Right lung (tissue), 10 donors: ENCODE measurements at places on chromosomes 5 and 9.

DNA sequence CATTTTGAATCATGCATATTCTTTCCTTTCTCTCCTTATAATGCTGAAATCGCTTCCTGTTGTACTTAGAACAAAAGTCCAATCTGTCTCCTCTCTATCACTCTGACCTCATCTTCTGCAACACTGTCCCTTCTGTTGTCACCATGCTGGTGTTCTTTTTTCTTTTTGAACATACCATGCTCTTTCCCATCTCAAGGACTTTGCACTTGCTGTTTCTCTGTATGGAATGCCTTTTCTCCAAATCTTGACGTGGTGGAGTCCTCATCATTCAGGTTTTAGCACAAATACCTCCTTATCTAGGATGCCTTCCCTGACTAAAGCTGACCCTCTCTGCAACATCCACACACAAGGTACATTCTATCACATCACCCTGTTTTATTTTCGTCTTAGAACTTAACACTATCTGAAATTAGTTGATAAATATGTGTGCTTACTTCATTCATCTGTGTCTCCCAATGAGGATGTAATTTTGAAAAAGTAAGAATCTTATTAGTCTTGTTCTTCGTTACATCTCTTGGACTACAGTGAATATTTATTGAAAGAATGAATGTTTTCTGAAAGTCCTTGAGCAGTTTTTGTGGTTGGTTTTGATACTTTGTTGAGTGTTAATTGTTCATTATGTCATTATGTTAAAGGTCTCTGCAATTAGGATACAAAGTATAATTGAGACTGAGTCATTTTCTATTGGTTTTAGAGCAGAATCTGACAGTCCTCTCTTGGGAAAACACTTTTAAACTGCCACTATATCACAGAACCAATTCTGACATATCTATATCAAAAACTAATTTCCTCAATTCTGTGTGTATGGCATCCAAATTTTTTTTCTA, 145.3 kb upstream of the RASA1 start:
- DNase-seq: no peak

GRCh38 chr9:9729082-9729481, 883.7 kb downstream of the PTPRD start:
- DNase-seq: no peak

DNA sequence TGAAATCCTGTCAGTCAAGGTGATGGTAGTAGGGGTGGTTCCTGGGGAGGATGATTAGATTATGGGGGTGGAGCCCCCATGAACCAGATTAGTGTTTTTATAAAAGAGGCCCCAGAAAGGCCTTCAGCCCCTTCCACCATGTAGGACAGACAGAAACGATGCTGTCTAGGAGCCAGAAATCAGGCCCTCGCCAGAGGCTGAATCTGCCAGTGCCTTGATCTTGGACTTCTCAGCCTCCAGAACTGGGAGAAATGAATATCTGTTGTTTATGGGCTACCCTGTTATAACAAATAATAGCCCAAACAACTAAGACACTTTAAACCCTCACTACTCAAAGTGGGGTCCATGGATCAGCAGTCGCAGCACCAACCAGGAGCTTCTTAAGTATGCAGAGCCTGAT, 20.2 kb upstream of the FOXB2 start:
- no peak for DNase-seq

DNA sequence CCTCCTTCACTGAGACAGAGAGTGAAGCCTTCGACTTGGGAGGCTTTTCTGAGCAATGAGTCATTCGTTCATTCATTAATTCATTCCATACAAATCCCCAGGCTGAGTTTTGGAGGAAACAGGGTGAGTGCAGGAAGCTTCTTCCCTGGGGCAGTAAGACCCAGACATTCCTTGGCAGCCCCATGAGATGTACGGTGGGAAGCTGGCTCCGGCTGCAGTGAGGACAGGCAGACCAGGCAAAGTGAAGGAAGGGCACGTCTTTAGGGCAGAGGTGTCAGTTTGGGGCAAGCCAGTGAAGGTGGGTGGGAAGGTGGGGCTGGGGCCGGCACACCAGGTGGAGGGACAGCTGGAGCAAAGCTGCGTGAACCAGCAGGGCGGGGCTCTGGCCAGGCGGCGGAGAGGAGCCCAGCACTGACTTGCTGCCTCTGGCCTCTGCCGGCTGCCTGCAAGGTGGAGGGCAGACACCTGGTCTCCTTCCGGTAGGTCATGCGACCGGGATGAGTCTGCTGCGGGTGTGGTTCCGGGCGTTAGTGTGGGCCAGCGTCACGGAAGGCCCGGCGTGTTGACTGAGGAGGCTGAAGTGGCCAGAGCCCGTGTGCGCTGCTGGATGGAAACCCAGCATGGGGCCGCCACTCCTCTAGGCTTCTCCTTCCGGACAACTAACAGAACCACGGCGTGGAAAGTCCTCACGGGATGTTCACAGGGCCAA, 16.6 kb downstream of the OLFM1 start:
- no peak for DNase-seq

GRCh38 chr5:124234022-124234769, 512.2 kb downstream of the ZNF608 start:
- no peak for DNase-seq

- DNase-seq: no peak
Observed at GRCh38 chr9:97848215-97848479, 4.9 kb upstream of the FOXE1 start.

- no peak for DNase-seq
Observed at GRCh38 chr9:69719983-69720382, 39.8 kb downstream of the PTAR1 start.

DNA sequence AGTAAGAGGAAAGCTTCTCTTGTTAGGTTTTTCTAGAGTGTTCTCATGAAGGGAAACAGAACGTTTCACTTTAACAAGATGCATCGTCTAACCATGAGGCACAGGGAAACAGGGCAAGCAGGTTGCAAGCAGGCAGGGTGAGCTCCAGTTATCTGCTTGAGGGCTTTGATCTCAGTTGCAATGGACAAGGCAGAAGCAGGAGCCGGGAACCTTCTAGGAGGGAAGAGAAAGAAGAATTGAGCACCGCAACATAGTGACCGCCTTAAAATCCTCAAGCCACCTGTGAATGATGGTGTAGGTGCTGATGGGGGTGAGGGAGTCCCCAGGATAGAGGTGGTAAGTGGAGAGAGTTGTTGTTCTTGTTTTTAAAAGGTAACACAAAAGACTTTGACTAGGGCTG, 22.9 kb upstream of the ZSWIM6 start:
- no peak for DNase-seq

DNA sequence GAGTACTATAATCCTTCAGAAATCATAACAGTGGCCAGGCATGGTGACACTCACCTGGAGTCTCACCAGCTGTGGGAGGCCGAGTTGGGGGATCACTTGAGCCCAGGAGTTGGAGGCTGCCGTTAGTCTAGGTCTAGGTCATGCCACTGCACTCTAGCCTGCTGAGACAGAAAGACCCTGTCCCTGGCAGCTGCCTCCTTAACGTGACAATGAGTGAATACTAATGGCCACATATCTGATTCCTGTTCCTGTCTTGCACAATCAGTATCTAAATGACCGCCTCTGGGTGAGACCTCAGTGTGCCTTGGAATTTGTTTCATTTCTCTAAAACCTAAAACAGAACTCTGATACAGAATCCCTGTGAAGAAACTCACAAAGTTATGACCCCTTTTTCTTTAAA, 131.0 kb upstream of the DAB2 start:
- no peak for DNase-seq

DNA sequence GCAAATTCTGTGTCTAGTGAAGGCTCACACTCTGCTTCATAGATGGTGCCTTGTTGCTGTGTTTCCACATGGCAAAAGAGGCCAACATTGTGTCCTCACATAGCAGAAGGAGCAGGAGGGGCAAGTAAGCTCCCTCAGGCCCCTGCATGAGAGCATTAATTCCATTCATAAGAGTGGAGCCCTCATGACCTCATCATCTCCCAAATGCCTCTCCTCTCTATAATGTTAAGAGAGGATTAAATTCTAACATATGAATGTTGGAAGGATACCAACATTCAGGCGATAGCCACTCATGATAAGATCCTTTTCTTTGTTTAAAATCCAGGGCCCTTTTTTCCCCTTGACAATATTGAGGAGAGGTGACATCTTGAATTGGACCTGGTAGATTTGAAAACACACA, 35.2 kb upstream of the PAM start:
- DNase-seq: no peak

GRCh38 chr9:71483436-71483835, 284.9 kb downstream of the CEMIP2 start:
- no peak for DNase-seq

- no peak for DNase-seq
Observed at GRCh38 chr9:8730618-8731017, 931.0 kb upstream of the DMAC1 start.

- DNase-seq: no peak
Observed at GRCh38 chr9:109908459-109909390, 128.7 kb downstream of the PALM2AKAP2 start.

- DNase-seq: no peak
Observed at GRCh38 chr9:137390553-137391410, 32.2 kb downstream of the EXD3 start.

DNA sequence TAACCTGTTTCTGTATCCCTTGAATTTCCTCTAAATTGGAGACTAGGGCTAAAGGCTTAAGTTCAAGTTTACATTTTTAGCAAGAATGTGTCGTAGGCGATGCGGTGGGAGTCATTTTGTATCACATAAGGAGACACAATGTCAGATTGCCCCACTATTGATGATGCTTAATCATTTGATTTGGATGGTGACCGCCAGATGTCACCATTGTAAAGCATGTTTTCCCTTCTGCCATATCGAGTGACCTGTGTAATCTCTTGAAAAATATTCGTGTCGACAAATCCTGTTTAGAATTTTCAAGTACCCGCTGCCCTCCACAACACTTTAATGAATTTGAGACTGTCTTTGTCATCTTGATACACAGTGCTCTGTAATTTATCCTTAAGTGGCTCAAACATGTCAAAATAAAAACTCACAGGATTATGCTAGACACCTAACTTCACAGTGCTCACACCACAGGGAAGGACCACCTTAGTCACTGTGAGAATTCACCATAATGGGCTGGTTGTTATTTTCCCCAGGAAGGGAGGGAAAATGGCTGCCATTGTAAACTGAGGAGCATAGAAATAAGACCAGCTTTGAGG, 34.5 kb upstream of the SLC46A2 start:
- DNase-seq: peak; percentile 12

GRCh38 chr5:91867799-91868198, 484.7 kb upstream of the ARRDC3 start:
- DNase-seq: no peak

DNA sequence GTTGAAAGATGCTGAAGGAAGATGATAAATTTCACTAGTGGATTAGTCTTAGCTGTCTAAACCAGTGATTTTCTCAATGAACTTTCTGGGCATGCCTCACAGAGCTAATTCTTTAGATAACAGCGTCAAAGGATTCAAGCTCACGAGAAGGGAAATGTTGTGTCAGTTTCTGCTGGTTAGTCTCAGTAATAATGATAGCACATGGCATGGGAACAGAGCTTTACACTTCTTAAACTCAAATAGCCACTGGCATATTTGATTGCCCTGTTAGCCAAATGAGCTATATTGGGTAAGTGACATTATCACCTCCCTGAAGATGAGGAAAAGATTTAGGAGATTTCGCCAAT, 139.3 kb upstream of the NR3C1 start:
- no peak for DNase-seq

DNA sequence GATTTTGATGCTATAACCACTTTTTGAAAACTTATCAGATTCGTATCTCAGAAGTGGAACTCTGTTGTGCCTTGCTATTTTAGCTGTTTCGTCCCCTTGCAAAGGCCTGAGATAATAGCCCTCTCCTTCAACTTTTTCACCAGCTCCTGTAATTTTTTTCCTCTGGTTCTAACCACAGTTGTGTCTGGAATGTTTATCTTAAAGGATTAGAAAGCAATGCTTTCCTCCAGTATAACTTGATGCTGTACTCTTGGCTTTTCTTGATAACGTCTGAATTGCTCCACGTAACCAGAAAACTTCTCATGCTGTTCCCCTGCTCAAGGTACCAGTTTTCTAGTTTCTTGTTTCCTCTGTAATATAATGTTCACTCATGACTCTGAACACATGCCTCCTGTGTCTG, 209.4 kb downstream of the DTWD2 start:
- no peak for DNase-seq

- DNase-seq: no peak
Observed at GRCh38 chr5:129807162-129807814, 59.4 kb downstream of the MINAR2 start.

DNA sequence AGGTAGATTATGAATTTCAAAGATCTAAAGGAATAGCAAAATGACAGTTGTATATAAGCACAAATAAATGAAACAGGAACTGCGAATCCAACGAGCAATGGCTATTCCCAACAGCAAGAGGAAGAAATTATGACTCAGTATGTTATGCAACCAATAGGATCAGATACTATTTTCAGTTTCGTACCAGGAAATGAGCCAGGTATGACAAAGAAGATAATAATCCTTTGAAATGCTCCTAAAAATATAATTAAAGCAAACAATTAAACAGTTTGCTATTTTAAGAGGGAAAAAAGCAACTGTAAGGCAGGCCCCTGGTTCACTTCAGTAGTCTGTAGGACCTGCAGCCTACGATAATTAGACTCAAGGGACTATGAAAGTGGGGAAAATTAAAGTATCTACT, 58.9 kb downstream of the AUH start:
- no peak for DNase-seq

GRCh38 chr5:141926434-141926833, 2.8 kb downstream of the DELE1 start:
- no peak for DNase-seq

GRCh38 chr9:127679506-127679905, 27.3 kb upstream of the CFAP157 start:
- no peak for DNase-seq

- no peak for DNase-seq
Observed at GRCh38 chr9:105459336-105459735, 11.5 kb downstream of the FSD1L start.

DNA sequence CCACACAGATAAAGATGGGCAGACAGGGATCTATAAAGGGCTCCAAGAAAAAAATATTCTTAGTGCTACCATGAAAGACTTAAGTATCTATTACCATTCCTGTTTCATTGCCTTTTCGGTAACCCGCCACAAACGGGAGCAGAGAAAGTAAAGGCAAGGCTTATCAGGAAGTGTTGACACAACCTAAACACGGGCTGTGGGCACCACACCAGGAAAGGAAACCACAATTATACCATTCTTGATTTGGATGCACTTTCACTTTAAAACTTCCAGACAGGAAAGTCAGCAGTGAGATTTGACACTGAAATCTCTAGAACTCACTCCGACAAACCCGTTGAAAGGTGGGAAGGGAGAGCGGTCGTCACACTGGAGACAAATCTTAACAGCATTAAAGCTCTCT, 6.5 kb downstream of the TLE1 start:
- no peak for DNase-seq

DNA sequence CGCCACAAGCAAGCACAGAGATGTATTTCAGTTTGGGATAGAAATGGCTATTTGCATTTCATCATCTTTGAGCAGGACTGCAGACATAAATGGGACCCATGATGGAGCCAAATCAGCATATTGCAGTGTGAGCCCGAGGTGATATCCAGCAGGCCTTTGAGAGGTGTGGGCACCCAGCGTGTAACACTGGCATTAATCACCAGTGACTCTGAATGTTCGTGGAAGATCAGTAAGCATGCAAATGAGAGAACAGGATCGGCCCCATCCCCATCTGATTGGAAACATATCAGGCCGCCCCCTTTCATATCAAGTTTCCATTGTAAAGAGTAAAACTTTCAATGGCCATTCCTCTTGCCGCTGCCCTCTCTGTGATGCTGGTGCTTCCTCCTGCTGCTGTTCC, 84.0 kb downstream of the GTF3C4 start:
- DNase-seq: no peak
